NCI-H1417 (cell line): ENCODE measurements at places on chromosomes 5 and 9.
A peak's percentile ranks its signal among the peaks of the same experiment; 100 is the strongest.

- no peak for DNase-seq
Measured at GRCh38 chr5:132211787-132212186, 15.9 kb downstream of the P4HA2 start.

DNA sequence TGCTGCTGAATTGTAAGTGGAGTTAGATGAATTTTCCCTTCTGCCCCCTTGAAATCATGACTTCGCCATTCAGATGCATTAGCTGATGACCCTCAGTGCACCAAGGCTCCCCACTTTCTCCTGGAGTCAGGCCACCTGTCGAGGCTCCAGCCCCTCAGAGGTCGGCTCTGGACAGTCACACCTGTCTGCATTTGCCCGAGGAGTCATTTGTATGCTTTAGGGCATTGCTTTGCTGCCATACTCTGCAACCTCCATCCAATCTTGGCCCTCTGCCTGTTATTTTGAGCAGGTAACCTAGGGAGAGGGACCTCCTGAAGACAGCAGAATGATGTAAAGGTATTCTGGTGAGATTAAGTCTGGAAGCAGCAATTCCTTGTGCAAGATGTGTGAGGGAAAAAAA, 144.8 kb downstream of the MACROH2A1 start:
- no peak for DNase-seq

GRCh38 chr9:13213337-13213736, 66.2 kb downstream of the MPDZ start:
- DNase-seq = no peak

DNA sequence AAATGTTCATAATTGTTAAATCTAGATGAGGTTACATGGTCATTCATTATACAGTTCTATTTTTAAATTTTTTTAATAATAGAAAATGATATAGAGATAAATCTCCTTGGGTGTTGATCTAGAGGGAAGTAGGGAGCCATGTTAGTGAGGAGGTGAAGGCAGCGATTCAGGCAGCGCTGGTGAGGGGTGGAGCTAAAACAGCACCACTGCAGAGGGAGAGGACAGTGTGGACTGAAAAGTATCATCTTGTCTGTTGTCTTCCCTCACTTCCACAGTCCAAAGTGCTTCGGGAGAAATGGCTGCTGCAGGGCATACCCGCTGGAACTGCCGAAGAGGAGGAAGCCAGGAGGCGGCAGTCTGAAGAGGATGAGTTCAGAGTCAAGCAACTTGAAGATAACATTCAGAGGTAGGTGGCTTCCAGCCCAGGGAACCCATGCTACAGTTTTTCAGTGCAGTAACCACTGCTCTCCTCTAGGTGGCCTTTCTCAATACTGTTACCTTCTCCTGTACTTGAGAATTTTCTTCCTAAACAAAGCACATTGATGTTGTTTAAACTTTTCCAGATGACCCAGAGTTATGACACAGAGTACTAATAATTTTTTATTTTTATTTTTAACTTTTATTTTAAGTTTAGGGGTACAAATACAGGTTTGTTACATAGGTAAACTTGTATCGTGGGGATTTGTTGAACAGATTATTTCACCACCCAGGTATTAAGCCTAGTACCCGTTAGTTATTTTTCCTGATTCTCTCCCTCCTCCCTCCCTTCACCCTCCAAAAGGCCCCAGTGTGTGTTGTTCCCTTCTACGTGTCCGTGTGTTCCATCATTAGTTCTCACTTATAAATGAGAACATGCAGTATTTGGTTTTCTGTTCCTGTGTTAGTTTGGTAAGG, 100.5 kb downstream of the PALM2AKAP2 start:
- peak; percentile 21 for DNase-seq

DNA sequence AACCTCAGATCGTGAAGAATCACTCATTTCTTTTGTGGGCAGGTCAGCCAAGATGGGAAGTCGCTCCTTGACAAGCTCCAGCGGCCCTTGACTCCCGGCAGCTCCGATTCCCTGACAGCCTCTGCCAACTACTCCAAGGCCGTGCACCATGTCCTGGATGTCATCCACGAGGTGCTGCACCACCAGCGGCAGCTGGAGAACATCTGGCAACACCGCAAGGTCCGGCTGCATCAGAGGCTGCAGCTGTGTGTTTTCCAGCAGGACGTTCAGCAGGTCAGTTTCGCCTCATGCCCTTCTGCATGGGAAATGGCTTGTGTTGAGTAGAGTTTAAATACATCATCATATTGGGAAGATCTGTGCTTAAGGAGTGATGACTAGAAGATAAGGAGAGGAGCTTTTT, 173.3 kb downstream of the TRIO start:
- no peak for DNase-seq

DNA sequence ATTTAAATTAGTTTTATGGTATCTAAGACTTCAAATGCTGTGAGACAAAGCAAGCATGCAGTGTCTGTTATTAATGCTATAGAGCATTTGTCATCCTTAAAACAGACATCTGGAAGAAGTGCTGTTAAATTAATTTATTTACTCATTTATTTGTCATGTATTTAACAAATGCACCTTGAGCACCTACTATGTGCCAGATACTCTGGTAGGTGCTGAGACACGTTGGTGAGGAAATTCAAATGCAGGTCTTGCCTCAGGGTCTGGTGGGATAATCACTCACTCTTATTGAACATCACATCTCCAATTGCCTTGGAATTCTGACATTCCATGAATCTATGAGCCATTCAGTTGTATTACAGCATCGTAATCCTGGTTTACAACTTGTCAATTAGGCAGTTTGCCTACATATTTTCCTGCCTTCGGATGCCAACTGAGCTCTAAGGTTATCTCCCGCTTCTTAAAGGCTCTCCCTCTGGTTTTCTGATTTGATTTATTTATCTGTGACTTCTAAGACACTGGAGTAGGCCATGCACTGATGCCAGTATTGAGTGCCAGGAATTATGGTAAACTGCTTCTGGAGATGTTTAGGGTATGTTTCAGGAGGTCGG, 56.0 kb upstream of the RPS23 start:
- DNase-seq = no peak

DNA sequence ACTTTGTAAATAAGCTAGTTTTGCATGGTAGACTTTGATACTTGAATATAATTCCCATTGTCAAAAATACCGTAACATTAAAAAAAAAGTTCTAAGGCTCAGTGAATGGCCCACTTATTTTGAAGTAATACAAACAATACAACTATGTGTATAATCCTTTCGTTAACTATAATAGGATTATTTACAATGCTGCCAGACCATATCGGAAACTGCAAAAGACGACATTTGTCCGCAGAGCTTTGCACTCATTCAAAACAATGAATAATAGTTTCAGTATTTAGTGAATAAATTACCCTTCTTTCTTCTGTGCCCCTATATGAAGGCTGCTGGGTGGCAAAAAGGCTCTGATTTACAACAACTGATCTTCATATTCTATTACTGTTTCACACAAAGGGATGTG, 121.8 kb downstream of the DROSHA start:
- DNase-seq = no peak

DNA sequence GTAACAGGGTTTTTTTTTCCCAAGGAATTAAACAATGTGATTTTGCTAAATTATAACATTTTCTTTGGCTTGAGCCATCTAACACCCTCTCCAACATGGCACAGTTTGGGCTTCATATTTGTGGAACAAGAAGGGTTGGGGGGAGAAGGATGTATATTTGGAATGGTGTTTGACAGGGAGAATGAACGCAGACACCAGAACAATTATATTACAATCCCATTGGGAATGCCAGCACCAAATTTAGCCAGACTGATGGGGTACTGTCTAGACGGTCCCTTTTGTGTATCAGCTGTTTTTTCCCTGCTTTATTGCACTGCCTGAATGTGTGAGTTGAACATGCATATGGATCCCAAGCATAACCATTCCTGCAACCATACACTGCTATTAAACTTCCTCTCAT, 130.9 kb upstream of the TMEM161B start:
- no peak for DNase-seq

GRCh38 chr5:175629261-175629660, 28.6 kb upstream of the HRH2 start:
- no peak for DNase-seq

- no peak for DNase-seq
Measured at GRCh38 chr9:96177005-96177718, 124.8 kb downstream of the HSD17B3 start.

DNA sequence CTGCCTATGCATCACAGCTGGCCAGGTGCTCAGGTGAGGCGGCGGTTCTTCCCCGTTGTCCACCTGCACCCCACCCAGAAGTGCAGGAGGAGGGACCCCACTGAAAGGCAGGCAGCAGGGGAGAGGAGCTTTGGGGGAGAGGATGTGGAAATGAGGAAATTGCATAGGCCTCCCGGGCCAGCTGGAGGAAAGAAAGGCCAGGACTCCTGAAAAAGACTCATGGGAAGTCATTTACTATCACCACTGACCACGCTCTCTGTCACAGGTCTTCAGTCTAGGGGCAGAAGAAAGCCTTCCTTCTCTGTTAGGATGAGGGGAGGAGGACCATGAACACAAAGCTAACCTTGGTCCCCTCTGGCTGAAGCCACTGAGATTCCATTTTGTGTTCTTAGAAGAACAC, 28.1 kb downstream of the KCNMB1 start:
- DNase-seq = no peak

GRCh38 chr9:115401756-115402327, 283.9 kb upstream of the TNC start:
- DNase-seq = no peak

GRCh38 chr9:101246691-101247090, 138.1 kb downstream of the BAAT start:
- DNase-seq = no peak

DNA sequence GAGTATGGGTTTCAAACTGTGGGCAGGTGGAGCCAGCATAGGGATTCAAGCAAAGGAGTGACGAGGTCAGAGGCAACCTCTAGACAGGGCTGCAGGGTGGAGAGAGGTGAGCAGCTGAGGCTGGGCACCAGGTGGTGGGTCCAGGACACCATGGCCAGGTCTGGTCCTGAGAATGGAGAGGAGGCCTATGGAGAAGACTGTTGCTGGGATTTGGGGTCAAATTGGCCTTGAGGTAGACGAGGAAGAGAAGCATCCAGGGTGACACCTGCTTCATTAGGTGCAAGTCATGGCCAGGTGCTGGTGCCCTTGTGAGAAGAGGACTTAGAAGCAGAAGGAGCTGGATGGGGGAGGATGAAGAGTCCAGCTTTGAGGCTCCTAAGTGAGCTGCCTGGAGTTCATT, 99.6 kb downstream of the NSG2 start:
- no peak for DNase-seq

DNA sequence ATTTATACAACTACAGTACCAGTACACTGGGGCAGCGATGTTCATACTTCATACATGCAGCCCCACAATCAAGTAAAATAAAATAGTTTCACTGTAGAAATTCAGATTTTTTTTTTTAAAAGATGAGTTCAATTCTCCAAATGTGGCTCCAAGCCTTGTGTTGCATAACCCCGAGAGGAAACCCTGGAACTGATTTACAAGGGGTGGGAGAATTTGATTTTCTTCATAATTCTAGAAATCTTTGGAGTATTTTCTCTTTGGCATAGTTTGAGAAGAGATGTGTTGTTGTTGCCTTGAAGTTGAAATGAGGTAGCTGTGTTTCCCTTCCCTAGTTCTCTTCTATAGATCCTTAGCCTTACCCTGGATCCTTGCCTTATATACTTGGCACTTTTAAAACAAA, 3.1 kb downstream of the RHOBTB3 start:
- no peak for DNase-seq

DNA sequence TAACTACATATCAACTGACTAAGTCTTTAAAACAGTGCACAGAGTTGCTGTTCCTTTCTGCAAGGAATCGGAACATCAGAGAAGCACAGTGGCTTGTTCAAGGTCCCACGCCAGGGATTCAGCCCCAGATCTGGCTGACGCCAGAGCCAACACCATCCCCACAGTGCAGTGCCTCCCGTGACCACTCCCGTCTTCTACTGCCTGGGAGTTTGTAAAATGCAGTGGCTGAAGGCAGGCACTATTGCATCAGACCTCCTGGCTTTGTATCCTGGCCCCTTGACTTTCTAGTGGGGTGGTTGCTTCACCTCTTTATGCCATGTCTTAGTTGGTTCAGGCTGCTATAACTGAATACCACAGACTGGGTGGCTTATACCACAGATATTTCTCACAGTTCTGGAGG, 131.0 kb downstream of the NSG2 start:
- no peak for DNase-seq

- no peak for DNase-seq
Measured at GRCh38 chr9:2216591-2216990, 201.4 kb downstream of the SMARCA2 start.

DNA sequence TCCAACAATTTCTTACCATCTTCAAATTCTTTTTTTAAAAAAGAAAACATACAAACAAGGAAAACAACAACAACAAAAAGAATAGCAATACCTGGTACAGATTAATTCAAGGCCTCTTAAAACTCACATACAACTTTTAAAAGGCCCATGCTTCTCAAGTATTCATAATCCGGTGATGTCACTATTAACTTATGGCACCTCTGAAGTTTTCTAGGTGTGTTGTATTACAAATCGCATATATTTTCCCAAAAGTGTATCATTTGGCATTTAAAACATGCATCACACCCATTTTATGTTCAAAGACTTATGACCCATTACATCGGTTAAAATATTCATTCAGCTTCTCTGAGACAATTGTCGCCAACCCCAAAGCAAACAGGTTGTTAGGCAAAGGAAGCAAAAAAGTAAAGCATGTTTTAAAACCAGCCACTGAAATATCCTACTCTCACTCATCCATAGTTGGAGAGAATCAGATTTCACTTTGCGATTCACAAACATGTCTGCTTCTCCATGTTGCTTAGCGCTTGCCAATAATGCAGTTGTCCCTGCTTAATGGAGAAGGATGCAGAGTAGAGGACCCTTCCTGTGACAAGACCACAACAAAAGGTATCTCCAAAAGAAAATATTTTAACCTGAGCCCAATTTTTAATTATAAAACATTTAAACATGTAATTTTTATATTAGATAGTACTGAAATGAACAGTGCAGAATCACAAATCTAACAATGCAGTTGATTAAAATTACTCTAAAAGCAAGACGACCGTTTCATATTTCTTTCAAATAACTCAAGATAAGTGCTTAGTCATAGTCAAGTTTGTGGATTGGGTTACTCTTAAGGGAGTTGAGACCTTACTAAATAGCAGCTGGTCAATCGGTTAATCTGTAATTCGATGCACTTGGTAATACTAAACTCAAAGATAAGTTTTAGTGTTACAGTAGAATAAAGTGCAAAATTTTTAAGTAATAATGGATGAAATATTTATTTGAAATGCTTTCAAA, 1.6 kb downstream of the SKP1 start:
- peak; percentile 9 for DNase-seq

DNA sequence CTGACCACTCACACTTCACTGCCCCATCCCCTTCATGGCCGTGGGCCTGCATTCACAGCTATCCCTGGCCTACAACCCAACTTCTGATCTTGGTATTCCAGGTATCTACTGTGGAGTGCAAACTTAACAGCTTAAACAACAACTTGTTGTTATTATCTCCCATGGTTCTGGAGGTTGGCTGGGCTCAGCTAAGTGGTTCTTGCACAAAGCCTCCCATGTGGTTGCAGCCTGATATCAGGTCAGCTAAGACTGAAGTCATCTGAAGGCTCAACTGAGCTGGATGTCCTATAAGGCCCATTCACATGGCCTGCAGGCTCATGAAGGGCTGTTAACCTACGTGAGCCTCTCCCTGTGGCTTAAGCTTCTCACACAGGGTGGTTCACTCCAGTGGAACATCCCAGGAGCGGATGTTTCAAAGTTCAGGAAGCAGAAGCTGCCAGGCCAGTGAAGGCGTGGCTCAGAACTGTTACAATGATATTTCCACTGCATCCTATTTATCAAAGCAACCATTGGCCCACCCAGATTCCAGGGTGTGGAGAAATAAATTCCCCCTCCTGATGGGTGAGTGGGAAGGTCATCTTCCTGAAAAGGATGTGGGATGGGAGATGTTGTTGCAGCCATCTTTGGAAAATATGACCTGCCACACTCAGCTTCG, 30.0 kb upstream of the TRIO start:
- no peak for DNase-seq
